ENCODE measurements at places on chromosomes 7 and 10. TPM values are rescaled to one million over a fixed set of nuclear protein-coding genes. Genes with fewer than 3 reads are reported as not detected.

- no peak for DNase-seq
Observed at GRCh38 chr10:5198386-5198785, 1.7 kb downstream of the AKR1C4 start.

- DNase-seq: no peak
Observed at GRCh38 chr7:25978466-25978865, 173.5 kb upstream of the NFE2L3 start.

The RNF32 gene
- 3.9 TPM for polyA plus RNA-seq

DNA sequence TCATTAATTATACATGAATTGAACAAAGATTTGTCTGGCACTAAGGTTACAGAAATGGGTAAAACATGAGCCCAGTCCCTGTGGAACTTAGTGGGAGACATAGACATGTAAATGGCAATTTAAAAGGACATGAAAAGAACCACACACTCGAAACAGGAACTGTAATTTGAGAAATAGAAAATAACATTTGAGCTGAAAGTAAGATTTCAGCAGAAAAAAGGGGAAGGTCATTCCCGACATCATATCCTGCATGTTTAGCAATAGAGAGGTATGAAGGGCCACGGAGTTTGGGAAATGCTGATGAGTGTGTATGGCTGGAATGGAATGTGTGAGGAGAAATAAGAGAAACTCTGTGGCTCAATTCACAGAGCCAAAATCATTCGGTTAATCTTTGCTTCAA is 175.4 kb upstream of the AHR start:
- no peak for DNase-seq

DNA sequence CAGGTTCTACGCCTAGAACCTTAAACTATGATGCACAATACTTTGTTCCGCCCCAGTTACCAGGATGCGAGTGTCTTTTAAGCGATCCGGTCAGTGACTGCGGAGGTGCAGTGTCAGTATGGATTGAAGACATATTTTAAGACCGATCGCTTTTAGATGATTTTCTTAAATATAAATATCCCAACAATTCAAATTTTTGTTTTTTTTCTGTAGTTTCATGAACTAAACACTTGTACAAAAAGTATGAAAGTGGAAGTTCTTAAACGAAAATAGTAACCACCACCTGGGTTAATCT is 835 bp downstream of the COMMD3 start:
- no peak for DNase-seq

DNA sequence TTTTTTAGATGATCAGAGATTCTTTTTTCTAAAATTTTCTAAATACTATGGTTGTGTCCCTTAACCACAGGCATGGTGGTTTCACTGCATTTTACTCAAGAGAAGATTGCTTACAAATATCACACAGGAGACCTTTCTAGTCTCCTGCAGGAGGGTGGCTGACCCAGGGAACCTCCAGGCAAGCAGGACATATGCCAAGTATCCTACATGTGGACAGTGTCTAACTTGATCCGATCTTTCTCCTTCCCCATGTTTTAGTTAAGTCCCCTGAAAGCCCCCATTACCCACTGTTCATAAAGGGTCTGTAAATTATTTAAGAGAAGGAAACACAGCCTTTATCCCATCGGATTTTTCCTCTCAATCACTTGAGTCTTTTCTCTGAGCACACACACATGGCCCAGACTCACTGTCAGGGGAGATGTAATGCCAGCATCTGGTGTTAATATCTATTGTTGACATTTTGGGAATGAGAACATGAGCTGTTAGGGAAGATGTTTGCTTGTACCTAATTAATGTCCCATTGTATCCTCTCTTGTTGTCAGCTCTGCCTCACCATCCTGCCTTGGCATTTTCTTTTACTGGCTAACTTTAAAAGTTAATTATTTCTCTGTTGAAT is 755.2 kb downstream of the AUTS2 start:
- DNase-seq: no peak

The SLC13A1 gene
- 33.5 TPM for polyA plus RNA-seq

The C7orf57 gene
- polyA plus RNA-seq: 0.95 TPM

The STEAP1B gene
- polyA plus RNA-seq: 1.6 TPM

GRCh38 chr10:71371750-71372166 is 25.0 kb upstream of the CDH23 start:
- no peak for DNase-seq

DNA sequence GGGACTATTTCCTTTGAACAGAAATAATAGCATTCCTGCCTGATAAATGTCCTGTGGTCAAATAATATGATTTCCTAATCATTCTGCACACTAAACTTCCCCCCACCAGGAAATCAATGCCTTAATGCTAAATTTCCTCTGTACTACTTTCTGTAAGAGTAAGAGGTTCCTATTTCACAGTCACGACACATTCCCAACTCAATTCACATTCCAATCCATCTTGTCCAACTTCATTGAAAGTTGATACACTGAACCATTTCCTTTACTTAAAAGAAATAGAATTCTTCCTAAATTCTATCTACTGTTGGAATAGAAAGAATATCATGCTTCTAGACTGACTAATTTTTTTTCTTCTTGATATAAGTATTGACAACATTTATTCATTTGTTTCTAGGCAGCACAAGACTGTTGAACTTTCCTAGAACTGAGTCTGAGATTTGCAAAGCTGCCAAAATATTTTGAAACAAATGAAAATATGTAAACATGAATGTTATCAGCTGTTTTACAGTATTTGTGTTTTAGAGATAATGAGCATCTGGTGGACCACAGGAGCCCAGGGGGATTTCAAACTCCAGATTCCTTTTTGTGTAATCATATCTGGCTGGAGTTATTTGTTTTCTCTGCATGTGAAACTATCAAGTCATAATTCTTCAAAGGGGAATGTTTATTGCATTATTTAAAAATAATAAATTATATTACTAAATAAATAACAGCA is 121.5 kb downstream of the TPST1 start:
- DNase-seq: no peak

GRCh38 chr7:128703609-128704241 is 31.6 kb downstream of the GARIN1A start:
- DNase-seq: no peak

- DNase-seq: no peak
Observed at GRCh38 chr10:104065748-104066147, 19.9 kb downstream of the COL17A1 start.

DNA sequence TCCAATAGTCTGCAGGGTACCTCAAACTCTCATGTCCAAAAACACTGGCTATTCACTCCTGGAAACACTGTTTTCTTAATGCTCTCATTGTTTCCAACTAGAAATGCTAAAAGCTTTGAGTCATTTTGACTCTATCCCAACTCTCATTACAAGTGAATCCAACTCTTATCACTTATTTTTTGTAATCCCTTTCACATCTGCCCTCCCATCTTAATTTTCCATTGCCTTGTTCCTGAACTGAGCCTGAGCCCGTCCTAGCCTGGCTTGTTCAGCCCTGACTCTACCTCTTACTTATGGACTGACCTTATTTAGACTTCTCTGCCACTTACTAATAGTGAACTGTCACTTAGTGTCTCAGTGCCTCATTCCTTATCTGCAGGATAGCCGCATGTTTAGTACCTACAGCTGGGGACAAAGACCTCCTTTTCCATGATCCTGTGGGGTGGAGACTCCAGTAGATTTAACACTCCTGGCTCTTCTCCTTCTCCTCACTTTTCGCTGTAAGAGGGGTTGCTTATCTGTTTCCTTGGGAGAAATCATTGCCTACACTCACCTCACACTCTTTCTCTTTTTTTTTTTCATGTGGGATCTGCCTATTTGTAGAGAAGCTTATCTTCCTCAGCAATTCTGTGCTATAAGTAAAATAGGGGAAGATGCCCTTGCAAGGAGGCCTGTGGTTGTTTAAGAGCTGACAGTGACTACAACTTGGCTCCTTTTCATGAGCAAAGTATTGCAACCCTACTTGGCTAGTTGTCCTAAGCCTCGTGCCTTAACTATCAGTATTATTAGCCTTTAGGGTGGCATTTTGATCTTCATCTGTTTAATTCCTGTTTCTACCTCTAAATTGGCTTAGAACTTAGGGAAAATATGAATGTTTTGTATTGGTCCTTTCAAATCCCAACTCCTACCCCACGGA is 56.4 kb downstream of the SLC16A12 start:
- DNase-seq: no peak

- DNase-seq: no peak
Observed at GRCh38 chr10:51389415-51390321, 309.7 kb downstream of the CSTF2T start.

DNA sequence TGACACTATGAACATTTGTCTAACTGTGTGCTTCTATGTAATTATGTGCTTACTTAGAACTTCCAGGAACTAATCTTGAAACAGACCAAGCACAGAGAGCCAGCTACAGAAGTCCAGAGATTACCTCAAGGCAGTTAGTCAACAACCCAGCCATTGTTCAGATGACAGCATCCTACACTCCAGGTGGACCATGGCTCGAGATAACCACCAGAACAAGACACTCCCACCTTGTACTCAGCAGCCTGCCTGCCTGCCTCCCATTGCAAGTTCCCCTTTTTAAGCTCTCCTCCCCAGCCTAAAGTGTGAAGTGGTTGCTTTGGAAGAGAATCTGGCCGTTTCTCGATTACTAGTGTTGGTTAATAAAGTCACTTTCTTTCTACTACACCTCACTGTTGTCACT is 1080.6 kb upstream of the LRRN3 start:
- no peak for DNase-seq

GRCh38 chr7:46852795-46853194 is 729.1 kb downstream of the TNS3 start:
- no peak for DNase-seq

- DNase-seq: no peak
Observed at GRCh38 chr10:106032450-106033002, 1132.0 kb downstream of the SORCS1 start.

DNA sequence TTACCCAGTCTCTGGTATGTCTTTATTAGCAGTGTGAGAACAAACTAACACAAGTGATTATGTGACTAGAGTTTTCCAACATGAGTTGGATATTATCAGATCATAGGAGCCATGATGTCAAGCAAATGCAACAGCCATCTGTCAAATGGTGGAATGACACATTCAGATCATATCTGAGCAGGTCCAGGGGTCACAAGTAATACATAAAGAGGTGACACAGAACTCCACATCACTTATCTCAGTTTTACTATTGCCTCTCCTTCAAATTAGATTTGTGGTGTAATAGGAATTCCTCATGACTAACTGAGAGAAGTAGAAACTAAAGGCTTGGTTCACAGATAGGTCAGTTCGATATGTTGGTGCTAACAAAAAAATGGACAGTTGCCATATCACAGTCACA is 12.2 kb upstream of the SAMD9L start:
- DNase-seq: no peak

GRCh38 chr10:8275911-8276310 is 221.4 kb downstream of the GATA3 start:
- no peak for DNase-seq

The GSDME gene
- polyA plus RNA-seq: 16.5 TPM

The HBP1 gene
- polyA plus RNA-seq: 133 TPM

DNA sequence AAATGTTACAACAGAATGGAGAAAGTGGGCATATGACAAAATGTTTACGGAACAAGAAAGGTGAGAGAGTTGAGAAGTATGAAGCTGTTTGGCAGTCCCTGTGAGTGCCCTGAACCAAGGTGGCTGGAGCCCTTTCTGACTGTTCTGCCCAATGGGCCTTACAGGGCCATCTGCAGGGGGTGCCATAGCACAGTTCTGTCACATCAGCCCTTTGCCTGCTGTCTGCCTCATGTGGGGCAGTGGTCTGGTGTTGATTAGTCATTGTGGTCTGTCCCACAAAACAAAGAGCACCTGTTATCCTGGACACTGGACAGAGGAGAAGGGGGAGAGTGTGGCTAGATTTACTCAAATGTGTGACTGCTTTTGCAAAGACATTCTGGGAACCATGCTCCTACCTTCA is 51.5 kb upstream of the OSBPL3 start:
- DNase-seq: no peak

GRCh38 chr7:4682621-4683042 is 537 bp downstream of the FOXK1 start:
- no peak for DNase-seq

DNA sequence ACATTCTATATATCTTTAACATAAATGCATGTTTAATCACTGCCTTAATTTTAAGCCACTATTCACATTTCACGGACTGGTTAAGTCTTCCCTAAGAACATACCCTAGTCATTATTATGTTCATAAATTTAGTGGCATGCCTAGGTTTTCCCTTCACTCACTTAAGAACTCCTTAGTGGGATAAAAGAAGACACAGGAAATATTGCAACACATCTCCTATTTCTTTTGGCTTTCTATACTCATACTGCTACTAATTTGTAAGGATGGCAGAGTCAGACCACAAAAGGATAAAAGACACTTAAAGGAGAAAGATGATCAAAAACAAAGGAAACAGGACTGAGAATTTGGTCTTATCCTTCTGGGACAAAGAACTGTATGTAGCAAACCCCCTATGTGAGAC is 951.4 kb downstream of the SORCS3 start:
- DNase-seq: no peak

- no peak for DNase-seq
Observed at GRCh38 chr10:72826346-72826745, 67.2 kb upstream of the OIT3 start.

- DNase-seq: no peak
Observed at GRCh38 chr7:137417464-137417863, 73.9 kb upstream of the PTN start.

The PPIA gene
- 1,199 TPM for polyA plus RNA-seq

The FAM13C gene
- polyA plus RNA-seq: 7.1 TPM

The ADRA2A gene
- polyA plus RNA-seq: 2.9 TPM

The CFAP69 gene
- 22.5 TPM for polyA plus RNA-seq

DNA sequence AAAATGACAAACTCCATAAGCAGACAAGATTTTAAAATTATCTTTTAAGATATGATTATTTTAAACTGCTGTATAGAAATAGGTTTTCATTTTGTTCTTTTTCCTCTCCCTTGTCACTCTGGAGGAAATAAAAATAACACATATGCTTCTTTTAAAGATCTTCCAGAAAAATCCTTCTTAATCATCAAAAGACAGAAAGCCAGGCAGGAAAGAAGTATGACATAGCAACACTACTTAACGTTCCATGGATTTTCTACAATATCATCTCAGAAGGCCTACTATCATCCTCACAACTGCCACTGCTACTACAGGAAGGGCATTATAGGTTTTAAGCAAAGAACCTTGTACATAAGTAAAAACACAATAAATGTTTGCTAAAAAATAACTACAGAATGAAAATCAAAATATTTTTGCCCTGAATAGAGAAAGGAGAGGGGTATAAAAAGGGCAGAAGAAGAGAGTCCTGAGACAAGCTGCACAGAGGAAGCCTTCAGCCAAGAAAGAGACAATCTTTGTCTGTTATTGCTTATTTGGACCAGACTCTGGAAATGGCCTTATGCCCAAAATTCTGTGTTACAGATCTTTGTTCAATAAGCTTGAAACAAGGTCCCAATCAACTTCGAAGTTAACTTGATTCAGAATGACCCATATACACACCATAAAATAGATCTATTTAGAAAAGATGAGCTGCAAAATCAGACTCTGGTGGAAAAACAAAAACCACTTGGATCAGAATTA is 67.8 kb downstream of the ABI1 start:
- no peak for DNase-seq

The PIK3CG gene
- polyA plus RNA-seq: 2.7 TPM

The RASSF4 gene
- polyA plus RNA-seq: 31.1 TPM

The NAT16 gene
- not detected for polyA plus RNA-seq

DNA sequence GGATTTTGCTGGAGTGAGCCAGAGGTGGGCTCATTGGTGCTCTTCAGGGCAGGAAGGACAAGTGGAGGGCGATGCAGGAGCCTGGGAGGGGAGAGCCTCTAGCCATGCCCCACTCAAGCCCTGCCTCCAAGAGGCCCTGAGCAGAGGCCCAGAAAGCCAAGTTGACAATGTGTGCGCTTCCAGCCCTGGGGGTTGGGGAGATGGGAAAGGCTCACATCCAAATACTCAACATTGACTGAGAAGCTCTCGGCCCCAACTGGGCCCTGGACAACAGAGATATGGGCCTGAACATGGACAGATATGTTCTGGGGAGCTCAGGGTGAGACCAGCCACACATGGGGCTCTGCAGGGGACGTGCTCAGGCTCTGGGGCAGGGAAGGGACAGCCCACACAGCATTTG is 39.0 kb downstream of the FRMPD2 start:
- no peak for DNase-seq
